ENCODE measurements at places on chromosomes 13 and 19.

- H3K36me3 ChIP-seq: no peaks in the 10 kb centered on the region
- no peaks in the 10 kb centered on the region for H3K27me3 ChIP-seq
- H3K4me1 ChIP-seq: no peaks in the 10 kb centered on the region
- DNase-seq: no peak
Observed at GRCh38 chr19:41456342-41456918, 13.5 kb downstream of the ERICH4 start.

DNA sequence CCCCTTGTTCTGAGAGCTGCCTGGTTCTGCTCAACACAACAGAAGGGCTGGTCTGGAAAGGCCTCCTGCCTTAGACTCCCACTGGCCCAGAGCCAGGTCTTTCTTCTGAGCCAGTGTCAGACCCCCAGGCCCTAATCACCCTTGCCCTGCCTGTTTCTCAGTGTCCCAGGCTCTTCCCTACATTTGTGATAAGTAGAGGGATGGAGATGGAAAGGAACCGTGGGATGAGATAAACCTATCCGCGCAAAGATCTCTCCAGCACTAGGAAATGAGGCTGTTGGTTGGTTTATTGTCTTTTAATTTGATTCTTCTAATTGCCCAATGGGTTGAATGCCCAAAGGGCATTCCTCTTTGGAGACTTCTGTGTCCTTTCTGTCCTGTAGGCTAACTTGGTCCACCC, 470.0 kb downstream of the TSHZ3 start:
- no peaks in the 10 kb centered on the region for H3K4me1 ChIP-seq
- no peaks in the 10 kb centered on the region for H3K36me3 ChIP-seq
- no peak overlapping the region for H3K27ac ChIP-seq
- H3K27me3 ChIP-seq: no peaks in the 10 kb centered on the region
- no peak overlapping the region for H3K4me3 ChIP-seq
- no peak for DNase-seq

- DNase-seq: no peak
- H3K36me3 ChIP-seq: no peaks in the 10 kb centered on the region
- H3K4me3 ChIP-seq: no peak overlapping the region
- H3K4me1 ChIP-seq: peaks cover 11% of the 10 kb centered on the region
- no peaks in the 10 kb centered on the region for H3K27me3 ChIP-seq
Observed at GRCh38 chr13:84137292-84137691, 255.0 kb upstream of the SLITRK1 start.

DNA sequence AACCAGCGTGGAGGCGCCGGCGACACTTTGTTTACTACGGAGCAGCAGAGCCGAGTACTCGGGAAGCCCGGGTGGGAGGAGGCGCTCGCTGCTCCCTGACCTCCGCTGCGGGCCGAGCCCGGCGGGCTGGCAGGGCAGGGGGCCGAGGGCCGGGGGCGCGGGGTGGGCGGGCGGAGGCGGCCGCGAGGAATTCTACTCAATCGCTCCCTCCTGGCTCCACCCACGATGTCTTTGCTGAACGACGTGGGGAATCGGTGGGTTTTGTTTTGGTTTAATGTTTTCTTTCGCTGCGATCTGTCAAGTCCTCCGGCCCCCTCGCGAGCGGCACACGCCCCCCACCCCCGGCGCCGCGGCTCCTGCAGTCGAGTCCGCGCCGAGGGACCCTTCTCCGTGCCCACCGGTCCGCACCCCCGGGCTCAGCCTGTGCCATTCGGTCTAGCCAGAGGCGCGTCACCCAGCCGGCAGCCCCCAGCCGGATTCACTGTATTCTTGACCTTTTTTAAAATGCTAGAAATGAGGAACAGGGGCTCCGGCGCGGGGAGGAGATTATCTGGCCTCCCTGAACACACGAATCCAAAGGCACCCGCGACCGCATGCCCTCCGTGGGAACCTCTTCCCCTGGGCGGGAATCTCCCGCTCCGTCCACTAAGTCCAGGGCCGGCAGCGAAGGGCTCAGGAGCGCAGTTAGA, 636 bp upstream of the FOXO1 start:
- DNase-seq: peak; percentile 70
- H3K4me1 ChIP-seq: peaks cover 56% of the 10 kb centered on the region
- no peaks in the 10 kb centered on the region for H3K36me3 ChIP-seq
- H3K27ac ChIP-seq: 0 out of 2 replicates have a peak overlapping the region, but pooled peaks have one; percentile 46
- H3K27me3 ChIP-seq: no peaks in the 10 kb centered on the region
- peak overlapping the region; percentile 86 for H3K4me3 ChIP-seq

- H3K36me3 ChIP-seq: no peaks in the 10 kb centered on the region
- no peak overlapping the region for H3K27ac ChIP-seq
- H3K27me3 ChIP-seq: no peaks in the 10 kb centered on the region
- no peak for DNase-seq
- no peak overlapping the region for H3K4me3 ChIP-seq
Observed at GRCh38 chr19:29630655-29631054, 24.6 kb downstream of the POP4 start.

GRCh38 chr19:10554760-10555609, 10.8 kb downstream of the KRI1 start:
- H3K36me3 ChIP-seq: peaks cover 19% of the 10 kb centered on the region
- H3K4me1 ChIP-seq: no peaks in the 10 kb centered on the region
- H3K27ac ChIP-seq: 0 out of 2 replicates have a peak overlapping the region, but pooled peaks have one; percentile 26
- H3K27me3 ChIP-seq: no peaks in the 10 kb centered on the region
- no peak overlapping the region for H3K4me3 ChIP-seq

DNA sequence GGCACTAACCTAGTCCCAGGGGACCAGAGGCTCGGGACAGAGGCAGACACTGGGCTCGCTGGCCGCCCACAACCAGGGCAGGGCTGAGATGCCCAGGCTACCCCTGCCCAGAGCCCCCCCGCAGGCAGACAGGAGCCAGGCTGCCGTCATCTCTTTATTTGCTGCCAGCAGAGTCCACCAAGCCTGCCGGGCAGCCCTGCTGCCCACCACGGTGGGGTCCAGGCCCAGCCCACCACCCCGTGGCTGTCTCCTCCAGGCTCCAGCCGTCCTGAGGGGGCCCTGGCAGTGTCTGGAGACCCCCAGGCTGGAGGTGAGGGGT, 5.0 kb downstream of the TEKTIP1 start:
- no peak overlapping the region for H3K4me3 ChIP-seq
- H3K27me3 ChIP-seq: no peaks in the 10 kb centered on the region
- DNase-seq: no peak
- H3K27ac ChIP-seq: no peak overlapping the region
- H3K4me1 ChIP-seq: no peaks in the 10 kb centered on the region

- no peak for DNase-seq
- no peaks in the 10 kb centered on the region for H3K36me3 ChIP-seq
- no peak overlapping the region for H3K27ac ChIP-seq
- H3K4me1 ChIP-seq: no peaks in the 10 kb centered on the region
- no peak overlapping the region for H3K4me3 ChIP-seq
Observed at GRCh38 chr19:19232261-19232721, 20.5 kb downstream of the NCAN start.

GRCh38 chr13:108269601-108270328, at the start of gene TNFSF13B:
Gene TNFSF13B (plus strand): TSS chr13:108269718. CDS start chr13:108269896, 178 bp downstream.
- peak; percentile 71 for DNase-seq
- no peak within 1 kb of the TSS for H3K27ac ChIP-seq
- no peaks in the 10 kb centered on the region for H3K36me3 ChIP-seq
- no peak within 1 kb of the TSS for H3K4me3 ChIP-seq
- no peaks in the 10 kb centered on the region for H3K27me3 ChIP-seq

Measured in GM23338 (cell line).